ENCODE measurements at places on chromosomes 2 and 18.

DNA sequence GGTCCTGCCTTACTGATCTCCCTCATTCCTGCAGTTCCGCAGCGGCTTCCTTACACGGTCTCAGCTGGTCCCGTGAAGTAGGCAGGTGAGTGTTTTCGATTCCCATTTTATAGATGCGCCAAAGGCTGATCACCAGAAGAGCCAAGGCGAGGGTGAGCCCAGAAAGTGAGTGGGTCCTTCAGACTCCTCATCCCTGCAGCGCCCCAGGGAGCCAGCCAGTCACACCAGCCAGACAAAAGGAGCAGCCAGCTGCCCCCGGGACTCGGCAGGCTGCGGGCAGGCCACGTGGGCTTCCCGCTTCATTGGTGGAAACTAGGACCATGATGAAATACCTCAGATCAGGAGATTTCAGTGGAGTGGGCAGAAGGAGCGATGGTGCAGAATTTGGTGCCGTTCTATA is 85.9 kb downstream of the SMAD7 start:
- no peak for DNase-seq

DNA sequence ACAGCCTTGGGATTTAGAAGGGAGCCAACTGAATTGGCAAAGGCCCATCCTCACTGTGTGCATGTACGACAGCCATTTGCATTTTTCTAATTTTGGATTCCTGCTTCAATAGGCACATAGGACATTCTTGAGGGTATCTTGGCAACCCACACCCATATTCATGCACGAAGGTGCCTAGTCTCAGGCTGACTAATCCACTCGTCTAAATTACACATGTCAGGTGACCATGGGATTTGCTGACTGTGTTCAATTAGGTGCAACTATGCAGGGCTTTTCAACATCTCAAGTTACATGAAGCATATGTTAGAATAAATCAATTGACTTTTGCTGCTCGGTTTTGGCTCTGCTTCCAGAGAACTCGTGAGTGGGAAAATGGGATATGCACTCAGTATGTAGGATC is 249.7 kb downstream of the SP3 start:
- peak; percentile 29 for DNase-seq

DNA sequence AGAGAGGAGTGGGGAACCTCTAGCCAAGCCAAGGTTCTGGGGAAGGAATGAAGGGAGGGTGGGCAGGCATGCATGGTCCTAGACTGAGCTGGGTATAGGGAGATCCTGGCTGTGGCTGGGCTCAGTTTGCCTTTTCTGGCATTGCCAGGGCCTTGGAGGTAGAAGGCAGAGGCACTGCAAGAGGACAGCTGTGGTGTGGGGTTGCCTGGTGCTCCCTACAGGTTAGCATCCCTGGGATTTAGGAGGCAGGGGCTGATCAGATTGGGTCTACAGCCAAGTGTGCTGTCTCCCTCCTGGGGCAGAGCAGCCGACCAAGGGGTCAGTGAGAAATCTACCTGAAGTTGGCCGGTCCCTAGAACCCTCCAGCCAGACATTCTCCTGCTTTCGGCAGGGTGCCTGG is 15.9 kb downstream of the ABCG8 start:
- no peak for DNase-seq

GRCh38 chr2:171150694-171151285 is 9.9 kb downstream of the TLK1 start:
- no peak for DNase-seq

GRCh38 chr18:55353806-55354205 is 234.2 kb downstream of the TCF4 start:
- no peak for DNase-seq

- DNase-seq = no peak
These were observed 61.0 kb upstream of the CDKL4 start for GRCh38 chr2:39304729-39305128.

DNA sequence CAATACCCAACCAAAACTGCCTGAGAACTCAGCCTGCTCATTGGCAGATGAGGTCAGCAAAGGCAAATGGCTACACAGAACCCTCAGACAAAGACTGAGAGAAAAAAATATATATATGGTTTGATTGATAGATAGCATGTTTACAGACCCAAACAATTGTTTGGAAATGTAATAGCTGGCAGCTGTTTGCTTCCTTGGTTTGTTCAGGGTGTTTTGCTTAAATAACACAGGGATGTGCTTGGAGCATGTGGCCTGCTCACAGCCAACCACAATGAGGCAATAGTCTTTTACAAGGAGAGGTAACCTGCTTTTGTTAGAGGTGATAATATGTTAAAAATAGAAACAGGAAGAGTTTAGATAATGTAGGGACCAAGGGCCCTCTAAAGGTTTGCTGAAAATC is 84.5 kb downstream of the PDK1 start:
- DNase-seq = no peak

DNA sequence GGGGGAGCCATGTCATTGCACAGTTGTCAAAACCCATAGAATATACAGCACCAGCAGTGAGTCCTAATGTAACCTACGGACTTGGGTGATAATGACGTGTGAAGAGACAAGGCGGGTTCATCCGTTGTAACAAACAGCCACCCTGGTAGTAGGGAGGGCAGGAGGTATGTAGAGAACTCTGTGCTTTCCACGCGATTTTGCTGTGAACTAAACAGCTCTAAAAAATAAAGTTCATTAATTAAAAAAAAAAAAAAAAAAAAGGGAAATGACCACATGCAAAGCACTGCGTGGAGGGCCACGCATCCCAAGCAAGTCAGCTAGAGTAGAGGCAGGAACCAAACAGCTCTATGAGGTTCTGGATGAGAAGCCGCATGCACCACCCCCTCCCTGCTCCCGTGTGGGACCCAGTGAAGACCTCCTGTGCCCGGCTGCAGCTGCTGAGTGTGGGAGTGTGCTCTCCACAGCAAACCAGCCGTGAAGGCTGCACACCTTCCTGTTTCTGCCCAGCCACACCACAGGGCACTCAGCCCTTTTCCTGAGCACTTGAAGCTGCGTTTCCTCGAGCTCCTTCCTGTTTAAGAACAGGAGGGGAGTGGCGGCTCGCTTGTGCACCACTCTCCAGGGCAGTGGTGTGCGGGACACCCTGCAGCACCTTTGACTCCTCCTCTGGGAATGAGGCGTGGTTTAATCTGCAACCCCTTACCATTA is 65.6 kb downstream of the ODC1 start:
- no peak for DNase-seq

DNA sequence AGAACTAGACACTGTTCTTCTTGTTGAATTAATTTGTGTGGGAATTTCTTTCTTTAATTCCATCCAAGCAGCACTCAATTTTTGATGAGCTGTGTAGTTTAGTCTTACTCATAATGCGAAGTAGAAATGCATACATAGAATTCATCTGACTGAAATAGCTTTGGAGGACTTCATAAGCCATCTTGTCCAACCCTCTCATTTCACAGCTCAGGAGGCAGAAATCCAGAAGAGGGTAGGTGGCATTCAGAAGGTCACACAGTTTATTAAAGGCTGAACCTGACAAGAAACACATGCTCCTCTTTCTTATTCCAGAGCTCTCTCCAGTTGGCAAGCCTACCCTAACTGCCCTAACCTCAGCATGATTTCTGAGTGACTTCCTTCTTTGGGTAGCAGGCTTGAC is 169.2 kb upstream of the NOSTRIN start:
- no peak for DNase-seq

DNA sequence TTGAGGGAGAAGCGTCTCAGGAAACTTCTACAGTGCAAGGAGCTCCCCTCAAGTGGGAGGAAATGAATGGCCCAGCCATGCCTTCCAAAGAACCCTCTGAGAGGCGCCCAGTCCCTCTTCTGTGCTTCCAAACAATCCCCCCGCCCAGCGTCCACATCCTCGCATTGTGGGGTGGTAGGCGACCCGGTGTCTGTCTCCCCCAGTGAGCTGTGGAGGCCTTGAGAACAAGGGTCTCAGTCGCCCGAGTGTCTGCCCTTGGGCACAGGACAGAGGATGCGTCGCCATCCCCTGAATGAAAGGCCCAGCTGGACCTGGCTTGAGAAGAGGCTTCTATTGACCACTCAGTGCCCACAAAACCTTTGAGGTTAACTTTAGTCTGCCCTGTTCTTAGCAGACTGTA is 29.7 kb downstream of the INPP5D start:
- no peak for DNase-seq

- DNase-seq = no peak
These were observed 13.5 kb upstream of the GPR55 start for GRCh38 chr2:230938516-230939065.

DNA sequence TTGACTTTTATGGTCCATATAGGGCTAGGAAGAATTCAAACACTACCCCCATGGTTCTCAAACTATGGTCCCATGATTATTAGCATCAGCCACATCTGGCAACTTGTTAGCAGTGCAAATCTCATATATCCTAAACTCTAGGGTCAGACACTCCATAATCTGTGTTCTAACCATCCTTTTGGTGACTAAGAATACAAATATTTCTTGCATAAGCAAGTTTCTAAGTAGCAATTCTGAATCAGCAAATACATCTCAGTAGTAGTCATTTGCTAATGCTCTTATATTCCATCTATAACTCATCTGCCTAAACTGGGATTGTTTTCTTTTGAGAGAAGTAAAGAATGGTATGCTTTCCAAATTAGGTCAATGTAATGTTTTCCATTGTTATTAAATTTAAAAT is 447.3 kb downstream of the TMX3 start:
- no peak for DNase-seq

DNA sequence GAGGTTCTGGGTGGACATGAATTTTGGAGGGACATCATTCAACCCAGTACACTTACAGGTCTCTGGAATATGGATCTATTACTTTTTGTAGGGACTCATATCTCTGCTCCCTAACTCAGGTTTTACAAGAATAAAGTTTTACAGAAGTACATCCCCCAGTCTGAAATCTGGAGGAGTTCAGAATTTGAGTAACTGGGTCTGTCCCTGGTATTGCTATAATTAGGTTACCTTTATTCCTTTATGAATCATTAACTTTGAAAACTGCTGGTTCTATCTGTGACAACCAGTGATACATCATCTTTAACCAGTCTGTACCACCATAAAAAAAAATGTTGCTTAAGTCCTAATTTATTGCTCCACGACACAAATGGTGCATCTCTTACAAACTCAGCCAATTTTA is 59.9 kb downstream of the INSIG2 start:
- DNase-seq = no peak

- DNase-seq = no peak
These were observed 641 bp downstream of the MAPRE3 start for GRCh38 chr2:26970928-26971627.

- DNase-seq = no peak
These were observed 5.2 kb downstream of the RTTN start for GRCh38 chr18:70200286-70200685.

DNA sequence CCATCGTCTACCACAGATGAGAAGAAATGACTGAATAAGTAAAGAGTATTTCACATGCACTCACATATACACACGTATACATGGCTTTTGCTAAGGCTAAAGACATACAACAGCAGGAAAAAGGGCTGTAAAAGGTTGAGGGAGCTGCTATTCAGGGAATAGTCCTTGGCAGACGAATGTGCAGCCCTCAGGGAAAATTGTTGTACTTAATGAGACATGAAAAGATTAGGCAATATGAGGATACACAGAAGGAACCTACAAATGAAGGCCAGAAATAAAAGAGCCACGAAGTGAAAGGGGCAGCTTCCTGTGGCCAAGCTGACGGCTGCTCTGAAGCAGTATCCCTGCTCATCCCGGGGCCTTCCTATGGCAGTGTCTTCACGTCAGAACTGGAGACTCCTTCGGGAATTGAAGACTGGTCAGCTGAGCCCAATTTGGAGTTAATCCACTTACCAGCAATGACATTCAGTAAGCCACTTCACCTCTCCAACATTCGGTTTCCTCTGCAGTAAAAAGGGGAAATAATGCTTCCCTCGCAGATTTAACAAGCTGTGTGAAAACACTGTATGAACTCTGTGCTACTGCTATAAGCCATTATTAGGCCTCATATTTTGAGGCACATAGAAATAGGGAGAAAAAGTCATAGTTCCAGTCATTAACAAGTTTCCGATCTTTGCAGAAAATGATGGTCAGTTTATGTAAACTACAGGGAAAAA is 221.8 kb downstream of the STK39 start:
- DNase-seq = no peak

- DNase-seq = no peak
These were observed 40.7 kb upstream of the EPHA4 start for GRCh38 chr2:221612800-221613199.

DNA sequence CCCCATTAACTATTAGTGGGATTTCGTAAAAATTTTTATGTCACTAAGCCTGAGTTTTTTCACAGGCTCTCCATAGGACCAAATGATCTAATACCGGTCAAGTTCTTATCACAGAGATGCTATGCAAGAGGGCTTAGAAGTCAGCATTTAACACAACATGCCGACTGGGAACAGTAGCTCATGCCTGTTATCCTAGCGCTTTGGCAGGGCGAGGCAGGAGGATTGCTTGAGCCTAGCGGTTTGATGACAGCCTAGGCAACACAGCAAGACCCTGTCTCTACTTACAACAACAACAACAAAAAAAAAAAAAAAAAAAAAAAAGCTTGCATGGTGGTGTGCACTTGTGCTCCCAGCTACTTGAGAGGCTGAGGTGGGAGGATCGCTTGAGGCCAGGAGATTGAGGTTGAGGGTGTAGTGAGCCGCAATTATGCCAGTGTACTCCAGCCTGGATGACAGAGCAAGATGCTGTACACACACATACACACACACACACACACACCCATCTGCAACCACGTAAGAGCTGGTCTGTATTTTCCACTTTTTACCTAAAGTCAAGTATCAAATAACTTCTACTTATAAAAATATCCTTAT is 67.6 kb upstream of the FAM124B start:
- no peak for DNase-seq

GRCh38 chr2:165924946-165925345 is 28.6 kb downstream of the TTC21B start:
- no peak for DNase-seq

GRCh38 chr2:1588051-1588977 is 156.0 kb downstream of the PXDN start:
- no peak for DNase-seq

GRCh38 chr2:233108611-233109490 is 48.7 kb downstream of the INPP5D start:
- DNase-seq = no peak

GRCh38 chr2:129201696-129202095 is 777.8 kb upstream of the RAB6C start:
- DNase-seq = no peak

GRCh38 chr2:232667989-232668583 is 29.0 kb upstream of the GIGYF2 start:
- DNase-seq = no peak
